Small intestine (tissue), 16 donors: ENCODE measurements at places on chromosomes 6 and 20. TPM values are rescaled to one million over a fixed set of nuclear protein-coding genes. Genes with fewer than 3 reads are reported as not detected.

- H3K27ac ChIP-seq = no peak overlapping the region
- no peak for DNase-seq
- peaks cover 16% of the 10 kb centered on the region for H3K36me3 ChIP-seq
- no peak overlapping the region for H3K4me3 ChIP-seq
- no peaks in the 10 kb centered on the region for H3K27me3 ChIP-seq
These were observed 158.8 kb downstream of the DST start for GRCh38 chr6:56483929-56484328.

DNA sequence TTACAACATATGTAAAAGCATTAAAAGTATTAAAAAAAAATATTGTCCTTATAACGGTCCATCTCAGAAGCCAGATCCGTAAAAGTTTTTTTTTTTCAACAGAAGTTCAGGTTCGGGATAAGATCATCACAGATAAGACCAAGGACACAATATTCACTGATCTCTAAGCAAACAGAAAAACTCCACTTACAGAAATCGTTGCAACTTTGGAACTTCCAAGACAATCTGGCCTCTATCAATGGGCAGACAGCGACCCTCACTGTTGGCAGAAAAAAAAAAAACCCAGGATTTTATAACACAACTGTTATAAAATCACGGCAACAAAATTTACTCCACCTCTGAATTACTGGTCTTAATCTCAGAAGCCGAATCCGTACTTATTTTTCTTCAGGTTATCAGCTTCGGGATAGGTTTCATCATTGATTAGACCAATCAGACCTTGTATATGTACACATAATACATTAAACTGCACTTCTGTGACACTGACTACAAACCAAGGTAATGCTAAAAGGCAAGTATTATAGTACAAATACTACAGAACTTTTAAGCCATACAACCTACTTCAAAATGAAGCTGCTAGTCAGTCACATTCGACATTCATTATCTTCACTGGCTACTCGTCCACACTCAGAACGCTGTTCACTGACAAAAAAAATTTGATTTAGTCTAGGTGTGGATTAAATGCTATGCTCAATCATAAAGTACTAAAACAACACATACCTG lies 34.7 kb upstream of the SYNCRIP start:
- H3K27ac ChIP-seq = no peak overlapping the region
- DNase-seq = peak; percentile 19

DNA sequence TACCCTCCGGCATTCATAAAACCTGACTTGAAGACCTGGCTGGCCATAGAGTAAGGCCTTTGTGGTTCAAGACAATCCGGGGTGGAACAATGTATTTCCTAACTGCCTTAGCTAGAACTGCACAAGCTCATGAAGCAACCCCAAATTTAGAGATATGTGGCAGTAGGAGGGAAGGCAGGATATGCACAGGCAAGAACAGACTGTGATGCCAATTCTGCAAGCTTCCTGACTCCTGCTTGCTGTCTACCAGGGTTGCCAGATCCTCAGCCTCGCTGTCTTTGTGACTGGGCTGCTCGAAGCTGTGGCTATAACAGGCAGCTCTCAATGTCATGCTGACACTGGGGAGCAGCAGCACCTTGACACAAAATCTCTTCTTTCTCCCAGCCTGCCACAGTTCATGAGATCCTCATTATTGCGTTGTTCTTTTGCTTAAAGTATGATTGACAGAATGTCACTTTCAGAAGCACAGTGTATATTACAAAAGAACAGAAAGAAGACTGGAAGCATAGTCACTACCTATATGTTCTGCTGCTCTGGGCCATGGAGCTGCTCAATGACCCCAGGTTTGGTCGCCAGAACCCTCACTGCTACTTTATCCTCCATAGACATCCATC lies 18.3 kb upstream of the SHLD1 start:
- H3K36me3 ChIP-seq = no peaks in the 10 kb centered on the region
- H3K4me3 ChIP-seq = no peak overlapping the region
- no peaks in the 10 kb centered on the region for H3K27me3 ChIP-seq
- no peak for DNase-seq

DNA sequence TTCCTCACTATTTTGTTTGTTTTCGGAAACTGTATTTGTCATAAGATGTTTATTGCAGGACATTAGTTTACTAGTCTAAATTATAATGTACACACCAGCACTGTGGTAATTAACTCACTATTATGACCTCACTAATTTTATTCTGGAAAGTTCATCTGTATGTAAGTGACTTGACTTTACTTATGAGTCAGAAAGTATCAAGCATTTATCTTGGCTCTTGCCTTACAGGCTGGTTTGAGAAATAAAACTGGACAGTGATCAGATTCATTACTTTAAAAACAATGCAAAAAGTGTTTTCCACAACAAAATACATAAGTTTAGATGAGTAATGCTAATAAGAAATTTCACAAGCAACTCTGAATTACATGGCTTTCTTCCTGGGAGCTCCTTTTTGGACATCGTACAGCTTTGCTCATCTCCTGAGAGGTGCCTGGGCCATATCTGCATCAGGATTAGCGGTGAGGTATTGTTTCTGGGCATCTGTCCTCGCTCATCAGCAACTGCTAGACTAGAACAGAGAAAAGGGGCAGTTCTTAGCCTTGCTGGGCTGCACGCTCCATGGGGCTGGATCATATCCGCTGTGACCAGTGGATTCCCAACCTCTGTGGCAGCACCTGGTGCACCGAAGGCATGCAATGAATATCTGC lies 179.8 kb downstream of the SOD2 start:
- no peaks in the 10 kb centered on the region for H3K27me3 ChIP-seq
- H3K4me3 ChIP-seq = no peak overlapping the region
- DNase-seq = no peak

DNA sequence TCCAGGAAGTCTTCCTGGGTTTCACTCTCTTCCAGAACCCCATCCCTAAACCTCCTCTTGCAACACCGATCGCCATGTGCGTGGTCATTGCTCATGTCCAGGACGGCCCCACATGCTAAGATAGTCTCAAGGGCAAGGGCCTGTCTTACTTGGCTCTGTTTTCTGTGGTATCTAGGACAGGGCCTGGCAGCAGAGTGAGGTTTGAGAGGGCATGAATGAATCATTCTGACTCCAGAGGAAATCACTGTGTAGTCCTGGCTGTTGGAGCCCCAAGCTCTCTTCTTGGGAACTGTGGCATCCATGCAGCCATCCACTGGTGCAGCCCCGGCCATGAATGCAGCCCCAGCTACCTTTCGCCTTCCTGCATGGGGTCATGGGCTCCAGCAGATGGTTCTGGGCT lies 12.4 kb downstream of the SIRPA start:
- H3K36me3 ChIP-seq = no peaks in the 10 kb centered on the region
- DNase-seq = no peak
- H3K27me3 ChIP-seq = no peaks in the 10 kb centered on the region
- H3K4me1 ChIP-seq = no peaks in the 10 kb centered on the region

DNA sequence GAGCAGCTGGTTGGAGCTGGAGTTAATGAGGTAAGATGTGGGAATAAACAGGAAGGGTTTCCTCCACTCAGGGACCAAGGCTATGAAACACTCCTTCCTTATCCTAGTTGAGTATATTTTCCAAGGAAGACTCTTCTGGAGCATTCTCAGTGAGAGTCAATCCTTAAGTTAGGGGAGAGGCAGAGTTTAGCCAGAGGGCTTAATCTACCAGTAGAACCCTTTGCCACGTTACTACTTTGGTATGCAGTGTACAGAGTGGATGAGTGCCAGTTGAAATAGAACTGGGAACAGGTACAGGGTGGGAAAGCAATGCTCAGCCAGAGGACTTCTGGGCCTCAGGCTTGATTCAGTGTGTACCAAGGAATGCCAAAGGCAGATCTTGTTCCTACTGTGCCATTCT lies 114.3 kb downstream of the UBE3D start:
- H3K27ac ChIP-seq = no peak overlapping the region
- no peaks in the 10 kb centered on the region for H3K4me1 ChIP-seq
- no peak overlapping the region for H3K4me3 ChIP-seq
- H3K27me3 ChIP-seq = no peaks in the 10 kb centered on the region

GRCh38 chr20:17448071-17448470 lies 83.1 kb downstream of the BFSP1 start:
- H3K27ac ChIP-seq = no peak overlapping the region
- H3K36me3 ChIP-seq = no peaks in the 10 kb centered on the region
- H3K4me1 ChIP-seq = no peaks in the 10 kb centered on the region
- DNase-seq = no peak
- no peaks in the 10 kb centered on the region for H3K27me3 ChIP-seq

Gene HS3ST5
- not detected for polyA plus RNA-seq

Gene FRK
- polyA plus RNA-seq = 2.9 TPM

- no peaks in the 10 kb centered on the region for H3K27me3 ChIP-seq
- no peak overlapping the region for H3K4me3 ChIP-seq
- no peak for DNase-seq
- no peaks in the 10 kb centered on the region for H3K4me1 ChIP-seq
- no peak overlapping the region for H3K27ac ChIP-seq
These were observed 526.8 kb downstream of the CD109 start for GRCh38 chr6:74222768-74223333.

Gene ZNF334
- 0.54 TPM for polyA plus RNA-seq

- H3K27me3 ChIP-seq = no peaks in the 10 kb centered on the region
- no peak for DNase-seq
These were observed 87.0 kb downstream of the HIVEP2 start for GRCh38 chr6:142857796-142858555.

GRCh38 chr20:46681032-46681854 lies 8.0 kb downstream of the TP53RK start:
- H3K27ac ChIP-seq = no peak overlapping the region
- no peaks in the 10 kb centered on the region for H3K36me3 ChIP-seq
- peak; percentile 63 for DNase-seq
- H3K27me3 ChIP-seq = no peaks in the 10 kb centered on the region

GRCh38 chr6:2688401-2689064 lies 62.2 kb downstream of the MYLK4 start:
- H3K4me3 ChIP-seq = no peak overlapping the region
- no peak overlapping the region for H3K27ac ChIP-seq
- no peak for DNase-seq
- H3K27me3 ChIP-seq = no peaks in the 10 kb centered on the region

Gene MMP24
- 0.54 TPM for polyA plus RNA-seq

GRCh38 chr6:132813173-132813856 lies 1.1 kb upstream of the RPS12 start:
- peaks cover 18% of the 10 kb centered on the region for H3K36me3 ChIP-seq
- H3K27ac ChIP-seq = peak overlapping the region; percentile 90
- peaks cover 4% of the 10 kb centered on the region for H3K4me1 ChIP-seq
- peak; percentile 80 for DNase-seq
